Kidney glomerular epithelial cell (primary cell): ENCODE measurements at places on chromosomes 3 and 15.
A peak's percentile ranks its signal among the peaks of the same experiment; 100 is the strongest.

- DNase-seq: no peak
Measured at GRCh38 chr3:66561367-66561766, 60.5 kb upstream of the LRIG1 start.

- DNase-seq: no peak
Measured at GRCh38 chr15:31268108-31268501, 58.5 kb upstream of the KLF13 start.

DNA sequence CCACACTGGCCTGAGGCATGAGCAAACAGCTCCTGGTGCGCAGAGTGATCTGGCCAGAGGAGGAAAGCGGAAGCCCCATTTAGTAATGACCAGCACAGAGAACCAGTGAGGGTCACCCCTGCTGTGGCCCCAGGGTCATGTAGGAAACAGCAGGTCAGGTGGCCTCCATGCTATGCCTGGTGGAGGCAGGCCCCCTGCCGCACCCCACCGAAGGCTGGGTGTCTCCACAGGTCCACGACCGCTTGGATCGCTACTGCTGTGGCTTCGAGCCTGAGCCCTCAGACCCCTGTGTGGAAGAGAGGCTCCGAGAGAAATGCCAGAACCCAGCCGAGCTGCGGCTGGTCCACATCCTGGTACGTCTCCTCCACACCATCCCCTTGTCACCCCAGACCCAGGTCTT, 52.6 kb downstream of the POMGNT2 start:
- DNase-seq: no peak

DNA sequence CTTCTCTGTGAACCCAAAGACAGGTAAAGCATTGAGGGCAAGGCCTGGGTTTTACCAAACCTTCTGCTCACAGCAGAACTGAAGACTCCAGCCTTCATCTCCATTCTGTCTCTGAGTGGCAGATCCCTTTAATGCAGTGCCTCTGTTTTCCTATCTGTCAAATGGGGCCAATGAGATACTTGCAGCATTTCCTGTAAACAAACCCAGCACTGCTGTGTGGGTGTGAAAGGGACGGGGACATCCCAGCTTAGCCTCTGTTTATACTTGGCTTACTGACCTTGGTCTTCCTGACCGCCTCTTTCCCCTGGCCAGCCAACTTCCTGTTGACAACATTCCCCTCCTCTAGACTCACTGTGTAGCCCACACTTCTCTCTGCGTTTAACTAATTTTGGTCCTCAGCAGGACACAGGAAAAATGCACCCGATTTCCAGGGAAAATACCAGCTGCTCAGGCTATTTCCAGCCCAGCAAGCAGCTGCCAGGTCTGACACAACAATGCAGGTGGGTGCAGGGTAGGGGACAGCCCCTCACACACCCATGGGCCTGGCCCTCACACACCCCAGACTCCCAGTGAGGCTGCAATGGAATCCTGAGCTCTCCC, 105.9 kb upstream of the HERC1 start:
- peak; percentile 17 for DNase-seq

- no peak for DNase-seq
Measured at GRCh38 chr15:57152666-57153539, 223.4 kb upstream of the CGNL1 start.

DNA sequence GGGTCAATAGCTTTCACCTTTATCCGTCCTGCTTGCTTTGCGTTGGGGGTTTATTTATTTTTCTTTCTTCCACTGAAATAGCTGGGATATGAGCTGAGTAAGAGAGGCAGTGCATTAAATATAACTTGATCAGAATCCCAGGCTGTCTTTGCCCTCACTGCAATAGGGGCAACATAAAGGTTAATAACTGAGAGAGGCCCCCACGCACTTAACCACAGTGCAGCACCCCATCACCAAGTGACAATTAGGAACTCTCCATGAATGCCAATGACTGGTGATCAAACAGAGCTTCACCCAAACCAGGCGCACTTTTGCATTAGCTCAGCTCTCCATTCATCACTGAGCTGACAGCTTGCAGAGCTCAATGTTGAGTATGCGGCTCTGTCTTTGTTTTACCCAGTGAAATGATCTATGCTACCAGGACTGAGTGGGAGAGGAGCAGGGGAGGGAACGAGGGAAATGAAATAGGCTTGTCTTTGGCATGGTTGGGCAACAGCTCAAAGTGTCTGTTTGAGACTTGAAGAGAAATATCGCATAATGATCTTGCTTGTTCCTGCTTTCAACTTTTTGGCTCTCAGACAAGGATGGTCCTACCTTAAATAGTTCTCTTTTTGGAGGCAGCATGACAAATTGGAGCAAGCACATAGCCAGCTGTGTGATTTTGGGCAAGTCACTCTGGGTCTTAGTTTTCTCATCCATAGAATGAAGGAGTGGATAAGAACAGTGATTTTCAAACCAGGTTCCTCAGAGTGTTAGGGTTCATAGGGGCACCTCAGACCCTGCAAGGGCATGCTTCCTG, 14.5 kb upstream of the GLCE start:
- DNase-seq: peak; percentile 76

GRCh38 chr3:159616234-159616825, 372.3 kb upstream of the IL12A start:
- DNase-seq: peak; percentile 64
